ENCODE measurements at places on chromosomes 3 and 15.

- no peak for DNase-seq
Measured at GRCh38 chr3:13567684-13568514, 19.0 kb downstream of the FBLN2 start.

DNA sequence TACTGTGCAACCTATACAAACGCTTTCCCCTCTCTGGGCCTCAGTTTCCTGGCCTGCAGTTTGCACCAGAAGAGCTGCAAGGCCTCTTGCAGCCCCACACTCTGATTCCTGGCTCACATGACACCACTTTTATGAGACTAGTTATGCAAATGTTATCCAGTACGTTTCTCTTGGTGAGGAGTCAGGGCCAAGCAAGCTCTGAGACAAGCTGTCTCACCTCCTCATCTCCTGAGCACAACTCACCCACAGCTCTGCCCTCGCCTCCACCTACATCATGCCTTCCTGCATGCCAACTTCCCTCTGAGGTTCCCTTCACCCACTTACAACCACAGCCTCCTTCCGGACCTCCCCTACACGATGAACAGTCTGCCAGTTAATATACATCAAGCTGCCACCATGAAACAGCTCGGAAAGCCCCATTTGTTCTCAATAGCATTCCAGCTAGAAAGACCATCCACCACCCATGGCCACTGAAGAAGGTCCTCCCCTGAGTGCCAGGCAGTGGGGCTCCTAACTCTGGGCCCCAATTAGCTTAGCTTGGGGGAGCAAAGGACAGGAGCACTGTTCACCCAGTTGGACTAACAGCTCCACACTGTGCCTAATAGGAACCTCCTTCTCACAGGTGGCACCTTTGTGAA lies 25.0 kb downstream of the CRYGS start:
- no peak for DNase-seq

DNA sequence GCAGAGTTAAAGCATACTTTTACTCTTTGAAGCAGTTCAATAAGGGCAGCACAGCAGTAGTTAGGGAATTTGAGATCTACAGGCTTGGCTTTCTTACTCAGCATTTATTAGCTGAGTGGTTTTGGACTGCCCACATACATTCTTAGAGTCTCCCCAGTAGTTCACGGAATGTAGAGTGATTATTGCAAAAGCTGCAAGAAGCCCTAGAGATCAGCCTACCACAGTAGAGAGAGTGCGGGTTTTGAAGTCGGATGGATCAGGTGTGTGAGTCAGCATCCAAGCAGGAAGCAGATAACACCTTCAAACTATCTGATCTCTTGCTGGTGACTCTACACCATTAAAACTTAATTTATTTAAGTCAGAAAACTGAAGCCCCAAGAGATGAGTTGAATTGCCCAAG lies 171.9 kb downstream of the SYNPR start:
- no peak for DNase-seq

DNA sequence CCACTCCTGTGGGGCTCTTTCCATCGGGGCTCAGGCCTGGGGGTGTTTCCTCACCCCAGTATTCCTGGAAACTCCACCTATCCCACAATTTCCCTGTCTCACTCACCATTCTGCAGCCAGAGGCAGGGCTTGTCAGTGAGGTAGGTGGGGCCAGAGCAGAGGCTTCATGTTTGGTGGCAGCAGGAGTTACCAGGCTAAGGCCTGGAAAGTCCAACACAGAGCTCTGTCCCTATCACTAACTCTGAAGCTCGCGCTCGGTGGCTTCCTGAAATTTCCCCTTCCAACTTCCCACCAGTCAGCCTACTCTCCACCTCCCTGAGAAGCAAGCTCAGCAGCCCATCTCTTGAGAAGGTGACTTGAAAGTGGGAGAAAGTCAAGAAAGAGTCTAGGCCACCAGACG lies 44.2 kb downstream of the CDC25A start:
- DNase-seq = no peak

GRCh38 chr3:154061001-154061370 lies 60.2 kb upstream of the ARHGEF26 start:
- no peak for DNase-seq

DNA sequence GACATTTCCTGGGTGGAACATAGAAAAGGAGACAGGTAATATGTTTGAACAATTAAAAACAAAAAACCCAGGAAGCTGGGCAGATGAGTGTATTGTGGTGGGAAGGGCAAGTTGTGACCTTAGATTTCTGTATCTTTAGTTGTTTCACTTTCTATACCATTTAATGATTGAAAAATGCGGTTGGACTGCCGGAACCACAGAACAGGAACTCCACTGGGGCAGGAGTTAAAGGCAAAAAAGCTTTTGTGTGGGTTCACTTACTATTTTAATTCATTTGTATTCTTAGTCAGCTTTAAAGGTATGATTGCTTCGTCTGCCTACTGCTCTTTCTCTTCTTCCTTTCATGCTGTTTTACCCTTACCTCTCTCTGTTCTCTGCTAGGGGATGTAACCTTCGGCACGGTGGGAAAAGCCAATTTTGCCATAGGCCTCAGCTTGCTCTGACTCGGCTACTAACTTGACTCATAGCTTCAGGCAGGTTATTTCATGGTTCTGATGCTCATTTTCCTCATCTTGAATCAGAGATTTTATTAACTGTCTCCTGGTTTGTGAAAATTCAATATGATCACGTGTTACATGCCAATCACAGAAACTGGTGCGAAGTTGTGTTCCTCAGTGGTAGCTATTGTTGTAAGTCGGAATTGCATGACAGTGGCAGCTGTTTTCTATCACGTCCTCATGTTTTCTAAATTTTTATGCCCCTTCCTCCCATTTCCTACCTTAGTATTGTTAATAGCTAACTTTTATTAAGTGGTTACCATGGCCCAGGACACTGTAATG lies 1.6 kb upstream of the MCTP2 start:
- DNase-seq = no peak

GRCh38 chr3:11438646-11439045 lies 166.4 kb downstream of the ATG7 start:
- DNase-seq = no peak

- no peak for DNase-seq
Measured at GRCh38 chr3:14345496-14346150, 56.8 kb upstream of the SLC6A6 start.

DNA sequence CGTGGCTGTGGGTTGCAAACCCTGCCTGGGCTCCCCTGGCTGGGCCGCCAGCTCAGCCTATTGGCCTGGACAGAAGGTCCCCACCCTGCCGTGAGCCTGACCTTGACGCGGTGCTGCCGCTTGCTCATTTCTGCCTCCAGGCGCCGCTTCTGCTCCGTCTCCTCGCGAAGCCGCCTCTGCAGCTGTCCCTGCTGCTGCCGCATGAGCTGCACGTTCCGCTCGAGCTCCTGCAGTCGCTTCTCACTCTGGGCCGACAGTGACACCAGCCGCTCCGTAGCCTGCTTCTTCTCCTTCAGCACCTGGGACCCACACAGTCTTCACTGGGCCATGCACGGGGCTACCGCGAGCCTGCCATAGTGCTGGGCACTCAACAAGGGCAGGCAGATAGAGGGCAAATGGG lies 21.7 kb downstream of the KIF7 start:
- no peak for DNase-seq

DNA sequence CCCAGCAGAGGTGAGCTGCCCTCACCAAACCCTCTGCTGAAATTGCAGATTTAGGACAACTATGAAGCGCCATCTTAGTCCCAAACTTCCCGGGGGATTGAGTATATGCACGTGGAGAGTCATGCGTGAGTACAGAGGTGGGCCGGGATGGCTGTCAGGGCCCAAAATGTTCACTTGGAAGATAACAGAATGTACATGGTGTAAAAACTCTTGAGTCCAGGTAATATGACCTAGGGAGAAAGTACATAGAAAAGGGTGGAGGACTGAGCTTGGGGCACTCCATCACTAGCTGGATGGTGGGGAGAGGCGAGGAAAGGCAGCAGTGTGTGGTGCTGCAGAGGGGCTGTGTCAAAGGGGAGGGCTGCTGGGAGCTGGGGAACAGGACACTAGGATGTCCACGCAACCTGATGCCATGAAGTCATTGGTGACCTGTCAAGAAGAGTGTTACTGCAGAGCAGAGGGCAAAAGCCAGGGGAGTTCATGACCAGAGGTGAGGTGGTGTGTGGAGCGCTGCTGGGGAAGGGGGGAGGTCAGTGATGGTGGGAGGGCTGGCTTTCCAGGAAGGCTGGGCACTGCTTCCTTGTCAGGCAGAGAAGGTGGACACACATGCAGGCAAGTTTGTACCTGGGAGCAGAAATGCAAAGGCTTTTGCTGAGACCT lies 236.2 kb upstream of the LYSMD4 start:
- DNase-seq = no peak

- DNase-seq = no peak
Measured at GRCh38 chr3:46191730-46192129, 16.4 kb downstream of the CCR1 start.

DNA sequence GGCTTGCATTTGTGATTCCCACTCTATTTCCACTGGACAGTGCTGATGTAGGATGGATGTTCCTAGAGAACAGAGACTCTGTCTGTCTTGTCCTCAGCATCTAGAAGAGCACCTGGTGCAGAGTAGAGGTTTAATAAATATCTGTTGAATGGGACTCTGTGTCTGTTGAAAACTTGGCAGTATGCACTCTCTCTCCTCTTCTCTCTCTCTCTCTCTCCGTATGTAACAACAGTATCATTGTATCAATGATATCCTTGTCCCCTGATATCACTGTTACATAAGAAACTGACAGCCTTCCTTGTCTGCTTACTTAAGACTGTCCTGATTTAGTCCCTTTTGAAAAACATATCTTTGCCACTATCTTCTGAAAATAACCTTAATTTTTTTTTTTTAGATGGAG lies 24.3 kb upstream of the MGLL start:
- DNase-seq = no peak

DNA sequence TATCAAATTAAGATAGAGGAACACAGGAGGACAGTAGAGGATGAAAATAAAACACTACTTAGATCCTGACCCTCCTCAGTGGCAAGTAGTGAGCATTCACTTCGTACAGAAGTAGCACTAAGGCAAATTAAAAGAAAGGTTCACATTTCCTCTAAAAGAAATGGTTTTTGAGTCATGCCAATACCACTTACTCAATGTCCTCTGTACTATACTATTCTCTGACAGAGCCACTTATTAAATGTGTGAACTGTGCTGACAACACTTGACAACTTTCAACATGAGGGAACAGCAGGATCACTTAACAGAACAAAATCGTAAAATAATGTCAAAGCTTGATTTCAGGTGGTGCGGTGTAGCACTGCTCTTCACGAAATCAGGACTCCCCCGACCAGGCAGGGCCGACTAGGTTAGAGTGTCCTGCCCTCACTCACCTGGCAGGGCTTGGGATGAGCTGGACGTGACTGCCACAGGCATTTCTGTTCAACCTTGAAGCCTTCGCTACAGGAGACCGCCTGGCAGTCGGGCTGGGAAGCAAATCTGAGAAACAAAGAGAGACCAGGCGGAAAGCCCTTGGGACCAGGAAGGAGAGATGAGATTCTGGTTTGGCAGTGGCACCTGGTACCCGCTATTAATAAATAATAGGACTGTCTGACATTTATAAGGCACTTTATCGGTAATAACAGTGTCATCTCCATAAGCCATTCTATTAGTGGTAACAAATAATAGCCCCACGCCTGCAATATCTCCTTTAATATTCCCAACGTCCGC lies 611 bp upstream of the SLC27A2 start:
- no peak for DNase-seq

DNA sequence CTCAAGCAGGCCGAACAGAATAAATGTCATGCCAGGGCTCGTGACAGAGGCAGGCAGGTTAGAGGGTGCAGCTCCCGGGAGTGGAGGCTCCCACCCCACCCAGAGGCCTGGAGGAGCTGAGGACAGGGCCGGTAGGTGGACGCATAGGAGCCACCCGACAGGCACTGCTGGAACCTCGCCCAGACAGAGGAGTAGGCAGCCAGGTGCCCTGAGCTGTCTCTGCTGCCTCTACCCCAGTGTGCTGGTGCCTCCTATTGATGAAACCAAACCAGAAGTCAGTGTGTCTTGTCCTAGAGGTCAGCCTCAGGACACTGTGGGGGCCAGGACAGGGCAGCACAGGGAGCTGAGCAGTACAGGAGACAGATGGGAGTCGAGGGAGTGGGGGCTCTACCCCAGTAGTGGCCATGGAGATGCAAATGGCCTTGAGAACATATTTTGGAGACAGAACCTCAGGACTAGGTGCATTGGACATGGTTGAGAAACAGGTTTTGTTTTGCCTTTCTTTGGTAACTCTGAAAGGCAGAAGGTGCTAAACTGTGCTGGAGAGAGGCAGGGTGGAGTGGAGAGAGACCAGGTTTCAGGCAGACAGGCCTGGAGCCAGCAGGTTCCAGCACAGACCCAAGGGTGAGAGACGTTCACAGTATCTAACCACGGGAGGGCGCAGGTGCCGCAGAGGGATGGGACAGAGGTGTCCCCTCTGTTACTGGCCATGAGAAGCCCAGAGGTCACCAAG lies 15.4 kb upstream of the KLF15 start:
- DNase-seq = no peak

- DNase-seq = no peak
Measured at GRCh38 chr3:151213881-151214280, 10.9 kb upstream of the GPR171 start.

DNA sequence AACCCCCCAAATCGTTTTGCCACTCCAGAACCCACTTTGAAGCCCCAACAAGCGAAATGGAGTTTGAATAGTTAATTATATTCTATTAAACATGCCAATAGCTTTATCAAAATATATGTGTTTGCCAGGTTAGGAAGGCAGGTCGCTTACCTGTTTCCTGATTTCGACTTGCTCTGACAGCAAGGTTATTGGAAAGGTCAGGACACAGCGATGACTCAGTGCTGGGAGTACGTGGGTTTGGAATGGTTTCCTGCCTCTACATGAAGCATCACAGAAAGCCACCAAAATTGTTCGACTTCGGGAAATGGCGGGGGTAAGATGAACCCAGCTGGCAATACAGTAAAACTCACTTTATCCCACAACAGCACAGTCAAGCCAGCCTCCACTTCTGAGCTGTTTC lies 135.6 kb upstream of the ABI3BP start:
- DNase-seq = no peak

DNA sequence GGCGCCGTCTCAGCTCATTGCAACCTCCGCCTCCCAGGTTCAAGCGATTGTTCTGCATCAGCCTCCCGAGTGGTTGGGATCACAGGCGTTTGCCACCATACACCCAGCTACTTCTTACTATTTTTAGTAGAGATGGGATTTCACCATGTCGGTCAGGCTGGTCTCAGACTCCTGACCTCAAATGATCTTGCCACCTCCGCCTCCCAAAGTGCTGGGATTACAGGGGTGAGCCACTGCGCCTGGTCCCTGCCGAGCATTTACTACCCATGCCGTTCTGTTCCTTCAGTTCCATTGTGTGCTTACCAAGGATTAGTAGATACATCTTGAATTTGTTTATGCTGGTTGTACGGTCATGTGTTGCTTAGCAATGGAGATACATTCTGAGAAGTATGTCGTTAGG lies 10.3 kb downstream of the CHD2 start:
- no peak for DNase-seq

GRCh38 chr3:126939338-126939718 lies 43.6 kb upstream of the PLXNA1 start:
- DNase-seq = no peak

DNA sequence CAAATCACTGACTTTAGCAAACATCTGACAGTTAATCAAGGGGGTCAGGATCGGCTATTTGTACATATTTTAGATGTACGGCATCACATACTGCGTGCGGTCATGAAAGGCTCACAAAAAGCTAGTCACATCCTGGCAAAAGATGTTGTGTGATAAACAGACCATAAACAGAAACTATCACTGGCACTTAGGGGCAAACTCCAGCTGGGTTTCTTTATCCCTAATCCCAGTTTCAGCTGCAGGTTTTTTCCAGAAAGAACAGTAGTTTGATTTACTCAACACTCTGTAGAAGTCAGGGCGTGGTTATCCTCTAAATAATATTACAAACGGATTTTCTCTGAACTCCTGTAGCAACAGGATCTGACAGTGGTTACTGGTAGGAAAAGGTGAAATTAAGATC lies 112.4 kb upstream of the BHLHE40 start:
- no peak for DNase-seq

Measured in stimulated activated CD8-positive, alpha-beta memory T cell treated with anti-CD3 and anti-CD28 coated beads, Interleukin-15, amount 100 ng/mL, for 24 hours (primary cell).